8988T (cell line): ENCODE measurements at places on chromosomes 3 and 15.

DNA sequence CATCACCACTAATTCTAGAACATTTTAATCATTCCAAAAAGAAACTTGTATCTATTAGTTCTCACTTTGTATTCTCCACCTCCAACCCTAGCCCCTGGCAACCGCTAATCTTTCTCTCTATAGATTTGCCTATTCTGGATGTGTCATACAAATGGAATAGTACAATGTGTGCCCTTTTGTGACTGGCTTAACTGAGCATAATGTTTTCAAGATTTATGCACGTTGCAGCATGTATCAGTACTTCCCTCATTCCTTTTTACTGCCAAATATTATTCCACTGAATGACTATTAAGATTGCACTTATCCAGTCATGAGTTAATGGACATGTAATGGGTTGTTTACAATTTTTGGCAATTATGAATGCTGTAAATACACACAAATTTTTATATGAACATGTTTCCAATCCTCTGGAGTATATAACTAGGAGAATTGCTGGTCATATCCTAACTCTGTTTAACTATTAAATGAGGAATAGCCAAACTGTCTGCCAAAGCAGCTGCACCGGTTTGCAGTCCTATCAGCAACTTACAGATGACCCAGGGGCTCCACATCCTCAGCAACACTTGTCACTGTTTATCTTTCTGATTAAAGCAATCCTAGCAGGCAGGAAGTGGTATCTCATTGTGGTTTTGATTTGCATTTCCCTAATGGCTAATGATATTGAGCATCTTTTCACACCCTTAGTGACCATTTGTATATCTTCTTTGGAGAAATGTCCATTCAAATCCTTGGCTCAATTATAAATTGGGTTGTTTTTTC lies 42.9 kb downstream of the DCUN1D1 start:
- no peak for DNase-seq

- DNase-seq, result no peak
Observed at GRCh38 chr3:150830094-150830681, 67.2 kb upstream of the SIAH2 start.

- DNase-seq, result no peak
Observed at GRCh38 chr15:48548455-48548854, 97.1 kb downstream of the FBN1 start.

- DNase-seq, result no peak
Observed at GRCh38 chr3:140469491-140469890, 208.4 kb upstream of the TRIM42 start.
